ENCODE measurements at places on chromosomes 6 and 20. TPM values are rescaled to one million over a fixed set of nuclear protein-coding genes. Genes with fewer than 3 reads are reported as not detected.

DNA sequence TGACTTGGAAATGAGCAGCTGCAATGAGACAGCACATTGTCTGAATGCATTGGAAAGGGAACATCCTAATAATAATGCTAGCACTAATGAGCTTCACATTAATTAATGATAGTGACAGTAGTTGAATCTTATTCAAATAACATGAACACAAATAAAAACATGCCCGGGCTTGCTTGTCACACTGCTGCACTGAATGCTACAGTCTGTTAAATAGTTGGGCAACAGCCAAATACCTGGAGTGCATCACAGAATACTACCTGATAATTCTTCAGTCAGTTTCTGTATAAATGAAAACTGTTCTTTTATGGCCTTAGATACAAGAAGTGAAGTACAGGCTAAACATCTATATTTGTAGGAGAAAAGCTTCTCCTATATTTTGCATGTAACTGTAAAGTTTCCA, 458.7 kb downstream of the RNF144B start:
- no peak for DNase-seq

Gene MAP7
- total RNA-seq = 0.66 TPM

DNA sequence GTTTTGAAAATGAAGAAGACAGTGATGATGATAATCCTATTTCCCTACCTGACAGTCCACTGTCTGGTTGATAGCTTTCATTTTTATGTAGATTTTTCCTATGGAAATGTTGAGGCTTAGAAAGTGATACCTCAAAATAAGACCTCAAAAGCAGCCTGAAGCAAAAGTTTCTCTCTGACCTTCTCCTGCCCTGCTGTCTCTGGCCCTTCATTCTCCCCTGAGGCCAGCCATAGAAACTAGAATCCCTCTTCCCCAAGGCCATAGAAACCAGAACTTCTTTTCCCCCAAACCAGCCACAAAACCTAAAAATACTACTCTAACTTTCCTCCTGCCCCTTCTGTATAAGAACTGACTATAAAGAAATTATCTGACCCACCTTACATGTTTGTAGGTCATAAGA, 52.6 kb upstream of the GCM1 start:
- DNase-seq = no peak

Gene GTSF1L
- total RNA-seq = not detected

Data from pulmonary artery endothelial cell (primary cell).